Left forelimb (tissue), 1 donor: ENCODE measurements at places on chromosomes 5 and 9.

- no peak for DNase-seq
Measured at GRCh38 chr9:130741831-130742449, 48.4 kb downstream of the EXOSC2 start.

DNA sequence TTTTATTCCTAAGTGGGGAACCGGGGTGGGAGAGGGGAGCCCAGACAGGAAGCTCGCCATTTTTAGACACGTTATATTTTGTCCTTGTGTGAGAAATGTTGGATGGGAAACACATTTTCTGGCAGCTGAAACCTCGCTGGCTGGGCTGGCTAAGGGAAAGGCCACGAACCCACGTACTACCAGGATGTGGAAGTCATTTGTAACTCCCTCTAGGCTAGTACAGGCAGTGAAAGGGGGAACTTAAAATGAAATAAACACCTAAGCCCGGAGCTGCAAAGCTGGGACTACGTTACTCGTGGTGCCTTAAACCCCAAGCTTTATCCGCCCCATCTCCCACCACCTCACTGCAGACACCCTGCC, 42.5 kb downstream of the TMEM174 start:
- DNase-seq = no peak

GRCh38 chr5:24732184-24732583, 87.4 kb upstream of the CDH10 start:
- DNase-seq = no peak

DNA sequence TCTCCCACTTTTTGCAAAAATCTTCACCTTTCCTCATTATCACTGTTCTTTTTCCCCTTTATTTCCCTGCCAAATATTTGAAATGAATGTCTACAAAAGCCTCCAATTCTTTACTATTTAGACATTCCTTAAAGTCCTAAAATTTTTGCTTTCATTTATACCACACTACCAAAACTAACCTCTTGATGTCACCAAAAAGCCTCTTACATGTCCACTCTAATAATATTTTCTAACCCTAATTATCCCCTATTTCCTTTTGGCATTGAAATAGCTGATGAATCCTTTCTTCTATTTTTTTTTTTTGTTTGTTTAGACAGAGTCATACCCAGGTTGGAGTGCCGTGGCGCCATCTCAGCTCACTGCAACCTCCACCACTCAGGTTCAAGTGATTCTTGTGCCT, 32.3 kb upstream of the NRG2 start:
- DNase-seq = no peak

GRCh38 chr9:124939944-124940343, 939 bp downstream of the GOLGA1 start:
- no peak for DNase-seq

DNA sequence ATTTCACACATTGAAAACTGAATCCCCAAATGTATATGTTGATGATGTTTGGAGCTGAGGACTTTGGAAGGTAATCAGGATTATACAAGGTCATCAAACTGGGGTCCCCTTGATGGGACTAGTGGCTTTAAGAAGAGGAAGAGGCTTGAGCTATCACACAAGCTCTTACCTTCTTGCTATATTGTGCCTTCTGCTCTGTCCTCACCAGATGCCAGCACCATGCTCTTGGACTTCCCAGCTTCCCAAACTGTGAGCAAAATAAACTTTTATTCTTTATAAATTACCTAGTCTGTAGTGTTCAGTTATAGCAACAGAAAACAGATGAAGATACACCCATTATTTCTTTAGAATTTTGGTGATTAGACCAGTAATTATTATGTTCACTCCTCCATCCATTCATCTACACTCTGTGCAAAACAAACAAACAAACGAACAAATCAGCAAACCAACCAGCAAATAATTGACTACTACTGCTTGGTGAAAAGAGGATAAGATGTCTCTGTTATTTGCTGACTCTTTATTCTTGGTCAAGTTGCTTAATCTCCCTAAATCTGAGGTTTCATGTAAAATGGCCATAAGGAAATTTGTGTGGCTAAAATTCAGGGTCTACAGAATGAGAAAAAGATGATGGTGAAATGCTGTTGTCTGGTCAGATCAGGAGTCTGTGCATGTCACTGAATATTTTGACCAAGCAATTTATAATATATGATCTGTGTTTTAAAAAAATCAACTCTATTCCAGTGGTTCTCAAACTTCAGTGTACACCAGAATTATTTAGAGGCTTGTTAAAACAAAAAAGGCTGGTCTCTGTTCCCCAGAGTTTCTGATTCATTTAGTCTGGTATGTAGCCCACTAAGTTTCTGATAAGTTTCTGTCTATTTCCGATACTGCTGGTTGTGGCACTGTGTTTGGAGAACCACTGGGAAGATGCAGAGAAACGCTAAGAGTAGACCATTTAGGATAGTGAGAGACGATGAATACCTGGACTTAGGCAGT, 854.1 kb downstream of the MAT2B start:
- no peak for DNase-seq

DNA sequence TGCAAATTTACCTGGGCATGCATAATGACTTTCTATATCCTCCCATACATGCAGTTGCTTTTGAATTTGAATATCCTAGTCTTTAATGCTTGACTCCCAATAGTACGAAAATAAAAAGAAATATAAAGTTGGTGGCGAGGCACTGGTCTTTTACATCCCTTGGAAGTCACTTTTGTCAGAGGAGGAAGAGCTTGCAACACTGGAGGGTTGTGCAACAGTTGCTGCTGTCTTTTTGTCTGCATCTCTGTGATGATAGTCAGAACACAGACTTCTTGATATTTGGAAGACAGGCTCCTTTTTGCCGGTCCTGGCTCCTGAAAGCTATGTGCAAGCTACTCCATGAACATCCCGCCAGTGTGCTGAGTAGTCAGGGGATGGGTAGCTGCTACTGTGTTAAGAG, 16.8 kb upstream of the SGCD start:
- DNase-seq = no peak

GRCh38 chr5:16565118-16565517, 51.7 kb downstream of the RETREG1 start:
- DNase-seq = no peak

DNA sequence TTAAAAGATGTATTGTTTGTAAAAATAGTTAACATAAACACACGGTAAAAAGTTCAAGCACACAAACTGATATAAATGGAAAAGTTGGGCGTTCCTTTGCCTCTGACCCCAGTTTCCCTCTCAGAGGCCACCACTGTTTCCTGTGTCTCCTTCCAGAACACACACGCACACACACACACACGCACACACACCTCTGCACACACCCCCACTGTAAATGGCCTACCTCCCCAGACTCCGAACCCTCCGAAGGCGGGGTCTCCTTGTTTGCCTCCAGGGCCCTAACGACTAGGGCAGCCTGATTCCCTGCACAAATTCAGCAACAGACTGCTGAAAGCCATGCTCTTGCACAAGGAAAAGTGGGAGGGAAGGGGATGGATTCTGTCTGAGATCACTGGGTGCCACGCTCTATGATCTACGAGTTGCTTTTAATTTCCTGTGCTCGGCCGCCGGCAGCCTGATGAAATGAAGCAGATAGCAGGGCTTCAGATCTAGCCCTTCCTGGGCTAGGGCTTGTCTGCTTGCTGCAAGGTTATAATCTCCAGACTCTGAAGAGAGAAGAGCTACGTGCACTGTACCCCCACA, 184.0 kb upstream of the IL12B start:
- no peak for DNase-seq

GRCh38 chr5:19369048-19369447, 619.0 kb downstream of the CDH18 start:
- no peak for DNase-seq

GRCh38 chr9:87653941-87654340, 72.0 kb upstream of the CTSL start:
- DNase-seq = no peak

DNA sequence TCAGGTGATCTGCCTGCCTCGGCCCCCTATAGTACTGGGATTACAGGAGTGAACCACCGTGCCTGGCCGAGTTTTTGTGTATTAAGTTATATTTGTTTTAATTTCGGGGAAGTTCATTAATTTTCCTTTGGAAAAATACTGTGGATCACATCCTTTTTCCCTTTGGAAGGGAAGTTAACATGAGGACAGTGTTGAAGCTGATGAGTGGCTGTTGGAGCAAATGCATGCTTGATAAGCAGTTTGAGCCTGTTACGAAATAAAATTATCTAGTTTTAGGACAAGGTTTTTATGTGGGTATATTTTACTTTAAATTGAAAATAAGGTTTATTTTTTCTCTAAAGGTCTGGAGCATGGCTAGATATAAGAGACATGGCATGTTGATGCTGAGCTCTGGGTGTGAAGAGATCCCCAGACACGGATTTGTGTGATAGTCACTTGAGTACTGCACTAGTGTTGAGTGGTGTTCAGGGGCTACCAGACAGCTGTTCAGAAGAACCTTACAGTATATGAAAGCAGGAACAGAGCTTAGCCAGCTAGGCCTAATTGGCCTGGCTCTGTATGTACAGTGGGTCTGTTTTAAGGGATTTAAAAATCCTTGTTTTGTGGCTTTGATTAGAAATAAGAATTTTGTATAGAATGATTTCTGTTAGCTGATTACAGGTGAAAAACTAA, 17.4 kb downstream of the LMNB1 start:
- DNase-seq = no peak

DNA sequence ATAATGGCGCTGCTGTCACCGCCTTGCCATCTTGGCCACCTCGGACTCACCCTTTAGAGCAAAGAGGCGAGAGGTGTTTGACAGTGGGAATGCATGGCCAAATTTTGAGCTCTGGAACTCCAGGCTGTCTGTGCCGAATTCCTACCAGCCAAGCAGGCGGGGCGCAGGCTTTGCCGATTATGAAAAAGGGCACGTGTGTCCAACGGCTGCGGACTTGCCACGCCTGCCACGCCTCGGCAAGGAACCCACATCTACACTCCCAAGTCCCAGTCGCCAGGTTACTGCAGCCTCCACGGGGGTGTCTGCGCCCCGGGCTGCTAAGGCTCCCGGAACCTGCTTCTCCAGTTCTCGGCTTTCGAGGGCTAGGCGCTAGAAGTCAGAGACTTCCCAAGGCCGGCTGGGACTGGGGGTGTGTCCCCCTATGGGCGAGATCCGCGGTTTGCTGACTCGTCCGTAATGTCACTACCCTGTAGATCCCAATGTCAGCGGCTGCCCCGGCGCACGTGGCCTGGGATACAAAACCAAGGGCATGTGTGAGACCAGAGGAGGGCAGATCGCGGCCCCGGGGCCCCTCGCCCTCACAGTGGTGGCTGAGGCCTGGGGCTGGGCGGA, 2.8 kb downstream of the NPR3 start:
- no peak for DNase-seq

DNA sequence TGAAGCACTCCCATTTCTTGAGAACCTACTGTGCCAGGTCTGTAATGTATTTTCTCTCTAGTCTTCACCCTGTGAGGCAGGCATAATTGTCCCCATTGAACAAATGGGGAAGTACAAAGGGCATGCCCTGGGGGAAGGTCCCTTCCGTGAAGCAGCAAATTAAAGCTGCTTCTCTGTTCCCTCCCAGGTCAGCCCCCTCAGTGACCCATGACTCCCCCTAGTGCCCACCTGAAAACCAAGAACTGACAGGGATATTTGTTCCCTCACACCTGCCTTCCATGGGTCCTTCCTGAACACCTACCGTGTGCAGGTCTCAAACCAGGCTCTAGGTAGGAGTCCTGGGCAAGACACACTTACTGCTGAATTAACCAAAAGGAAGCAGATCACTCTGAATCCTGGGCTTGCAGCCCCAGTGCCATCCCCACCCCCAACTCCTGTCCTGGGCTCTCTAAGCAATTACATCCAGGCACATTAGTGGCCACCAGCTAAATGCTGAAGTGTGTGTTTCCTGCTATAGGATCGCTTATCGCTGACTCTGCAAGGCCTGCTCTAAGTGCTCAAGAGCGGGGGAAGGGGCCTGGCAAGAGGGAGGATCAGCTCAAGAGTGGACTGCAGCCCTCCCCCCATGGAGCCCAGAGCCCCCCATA, 254.8 kb downstream of the CDK5RAP2 start:
- no peak for DNase-seq

- no peak for DNase-seq
Measured at GRCh38 chr5:54835647-54836046, 149.7 kb downstream of the ESM1 start.

- DNase-seq = no peak
Measured at GRCh38 chr5:10588109-10588775, 24.4 kb downstream of the ANKRD33B start.

DNA sequence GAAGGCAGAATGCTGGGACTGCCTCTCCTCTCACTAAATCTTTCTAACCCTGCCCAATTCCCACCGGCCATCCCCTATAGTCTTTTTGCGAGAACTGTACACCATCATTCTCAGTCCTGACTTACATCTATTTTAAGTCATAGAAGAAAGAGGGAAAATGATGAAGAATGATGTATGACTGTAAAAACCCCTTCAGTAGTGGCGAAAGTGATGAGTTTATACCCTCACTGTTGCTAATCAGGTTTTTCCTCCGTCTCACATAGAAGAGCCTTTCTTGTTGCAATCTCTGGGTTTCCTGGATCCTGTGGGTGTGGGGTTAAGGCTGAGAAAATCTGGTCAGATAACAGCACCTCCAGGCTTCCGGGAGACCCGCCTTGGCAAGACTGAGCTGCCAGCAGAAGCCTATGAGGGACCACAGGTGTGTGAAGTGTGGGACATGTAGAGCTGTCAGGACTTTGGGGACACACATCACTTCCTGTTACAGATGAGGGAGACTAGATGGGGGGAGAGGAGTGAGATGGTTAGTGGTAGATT, 147.1 kb upstream of the SLC12A2 start:
- no peak for DNase-seq

DNA sequence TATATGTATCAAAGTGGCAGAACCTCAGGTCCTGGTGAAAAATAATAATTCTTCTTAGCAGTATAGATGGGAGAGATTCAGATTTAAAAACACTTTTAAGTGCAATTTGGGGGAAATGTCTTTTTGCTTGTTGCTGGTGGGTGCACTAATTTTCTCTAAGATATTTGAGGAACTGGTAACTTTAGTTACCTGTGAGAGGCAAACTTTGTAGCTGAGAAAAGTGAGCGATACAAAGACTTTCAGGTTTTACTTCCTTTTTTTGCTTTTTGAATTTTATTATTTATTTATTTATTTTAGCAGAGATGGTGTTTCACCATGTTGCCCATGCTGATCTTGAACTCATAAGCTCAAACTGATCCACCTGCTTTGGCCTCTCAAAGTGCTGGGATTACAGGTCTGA, 303.1 kb upstream of the PTGER4 start:
- DNase-seq = no peak

DNA sequence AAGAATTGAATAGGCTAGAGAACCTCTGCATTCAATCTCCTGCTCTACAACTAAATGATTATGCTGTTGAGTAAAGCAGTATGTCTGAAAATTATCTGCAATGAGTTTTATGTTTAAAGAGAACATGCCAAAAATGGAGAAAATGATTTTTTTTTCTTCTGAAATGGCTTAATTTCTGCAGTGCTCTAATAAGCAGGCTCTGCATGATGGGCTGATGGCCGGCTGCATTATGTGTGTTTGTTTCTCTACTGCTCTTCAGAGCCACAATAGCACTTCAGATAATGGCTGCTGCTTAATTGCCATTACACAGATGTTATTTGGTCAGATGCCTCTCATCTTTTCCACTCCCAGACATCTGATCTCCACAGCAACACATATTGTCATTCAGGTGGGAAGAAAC, 286.4 kb upstream of the DMAC1 start:
- no peak for DNase-seq
